NCI-H1092 (cell line): ENCODE measurements at places on chromosomes 12 and 14.

DNA sequence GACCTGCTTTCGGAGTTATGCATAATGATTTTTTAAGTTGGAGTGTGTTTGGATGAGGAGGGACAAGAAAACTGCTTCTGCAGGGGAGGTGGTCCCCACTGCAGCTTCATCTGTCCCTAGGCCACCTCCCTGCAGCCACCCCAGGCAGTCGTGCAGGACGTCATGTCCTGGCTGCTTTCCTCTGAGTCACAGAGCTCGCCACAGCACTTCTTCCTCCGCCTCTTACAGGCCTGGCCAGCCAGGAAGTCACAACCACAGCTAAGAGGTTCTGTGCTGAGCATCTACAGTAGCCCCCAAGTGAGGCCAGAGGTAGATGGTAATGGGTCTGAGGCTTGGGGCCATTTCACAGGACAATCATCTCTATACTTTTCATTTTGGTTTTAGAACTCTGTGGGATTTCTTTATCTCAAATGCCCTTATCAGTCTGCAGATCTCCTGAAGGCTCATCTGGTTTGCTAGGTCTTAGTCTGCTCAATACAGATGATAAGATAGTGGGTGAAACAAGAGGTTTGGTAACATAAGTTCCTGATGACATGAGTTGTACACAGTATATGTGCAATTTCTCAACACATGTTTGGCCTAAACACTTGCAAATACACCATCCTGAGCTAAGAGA is 106.4 kb downstream of the ARF6 start:
- no peak for DNase-seq

DNA sequence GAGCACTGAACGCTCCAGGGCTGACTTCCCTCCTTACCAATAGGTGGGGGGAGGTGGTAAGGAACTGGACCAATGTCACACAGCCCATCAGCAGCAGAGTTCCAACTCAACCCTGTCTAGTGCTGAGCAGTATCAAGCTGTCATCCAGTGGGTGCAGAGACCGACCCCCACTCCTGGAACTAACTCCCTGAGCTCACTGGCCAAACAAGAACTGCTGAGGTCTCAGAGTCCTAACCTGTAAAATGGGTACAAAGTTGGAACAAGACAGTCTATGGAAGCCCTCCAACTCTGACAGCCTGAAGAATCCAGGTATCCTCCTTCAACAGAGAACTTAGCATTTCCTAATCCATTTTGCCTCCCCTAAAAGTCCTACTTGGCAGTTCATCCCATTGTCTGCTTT is 91.1 kb upstream of the CLMN start:
- no peak for DNase-seq

DNA sequence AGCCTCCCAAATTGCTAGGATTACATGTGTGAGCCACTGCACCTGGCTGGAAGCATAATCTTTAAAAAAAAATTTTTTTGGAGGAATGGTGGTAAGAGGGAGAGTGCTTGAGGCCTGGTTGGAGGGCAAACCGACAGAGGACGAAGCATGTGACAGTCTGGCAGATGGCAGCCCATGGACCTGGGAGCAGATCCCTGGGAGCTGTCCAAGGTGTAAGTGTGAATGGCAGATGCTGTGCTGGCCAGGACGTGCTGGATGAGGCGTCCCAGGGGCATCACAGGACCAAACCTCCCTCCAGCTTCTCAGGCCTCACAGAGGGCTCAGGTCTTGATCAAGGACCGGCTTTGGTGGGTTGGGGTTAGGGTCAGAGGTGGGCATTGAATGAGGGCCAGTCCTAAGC is 128.4 kb upstream of the NCOR2 start:
- no peak for DNase-seq

- no peak for DNase-seq
Observed at GRCh38 chr12:8680533-8680932, 17.3 kb upstream of the RIMKLB start.

DNA sequence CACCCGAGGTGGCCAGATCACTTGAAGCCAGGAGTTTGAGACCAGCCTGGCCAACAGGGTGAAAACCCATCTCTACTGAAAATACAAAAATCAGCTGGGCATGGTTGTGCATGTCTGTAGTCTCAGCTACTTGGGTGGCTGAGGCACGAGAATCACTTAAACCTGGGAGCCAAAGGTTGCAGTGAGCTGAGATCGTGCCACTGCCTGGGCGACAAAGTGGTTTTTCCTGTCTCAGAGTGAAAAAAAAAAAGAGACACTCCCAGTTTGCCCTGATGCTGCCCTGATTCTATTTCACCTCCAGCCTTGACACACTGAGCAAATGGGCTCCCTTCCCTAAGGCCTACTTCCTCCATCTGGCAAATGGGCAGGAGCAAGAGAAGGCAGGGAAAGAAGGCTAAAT is 28.5 kb upstream of the PLEK2 start:
- DNase-seq, result no peak

- DNase-seq, result no peak
Observed at GRCh38 chr14:44135972-44136371, 371.1 kb downstream of the FSCB start.

- no peak for DNase-seq
Observed at GRCh38 chr12:88242571-88242925, 100.4 kb downstream of the TMTC3 start.

- no peak for DNase-seq
Observed at GRCh38 chr12:6183689-6184428, 16.3 kb upstream of the CD9 start.

DNA sequence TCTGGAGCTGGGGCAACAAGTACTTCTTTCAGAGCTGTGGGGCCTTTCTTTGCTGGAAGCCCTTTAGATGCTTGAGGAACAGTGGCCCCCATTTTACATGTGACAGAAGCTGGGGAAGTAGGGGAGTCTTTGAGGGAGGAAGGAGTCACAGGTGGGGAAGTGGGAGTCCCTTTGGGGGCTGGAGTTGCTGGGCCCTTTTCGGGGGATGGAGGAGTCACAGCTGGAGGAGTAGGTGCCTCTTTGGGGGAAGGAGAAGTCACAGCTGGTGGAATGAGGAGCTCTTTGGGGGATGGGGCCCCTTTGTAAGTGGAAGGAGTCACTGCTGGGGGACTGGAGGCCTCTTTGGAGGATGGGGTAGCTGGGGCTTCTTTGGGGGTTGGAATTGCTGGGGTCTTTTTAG is 8.6 kb downstream of the NACA start:
- no peak for DNase-seq

DNA sequence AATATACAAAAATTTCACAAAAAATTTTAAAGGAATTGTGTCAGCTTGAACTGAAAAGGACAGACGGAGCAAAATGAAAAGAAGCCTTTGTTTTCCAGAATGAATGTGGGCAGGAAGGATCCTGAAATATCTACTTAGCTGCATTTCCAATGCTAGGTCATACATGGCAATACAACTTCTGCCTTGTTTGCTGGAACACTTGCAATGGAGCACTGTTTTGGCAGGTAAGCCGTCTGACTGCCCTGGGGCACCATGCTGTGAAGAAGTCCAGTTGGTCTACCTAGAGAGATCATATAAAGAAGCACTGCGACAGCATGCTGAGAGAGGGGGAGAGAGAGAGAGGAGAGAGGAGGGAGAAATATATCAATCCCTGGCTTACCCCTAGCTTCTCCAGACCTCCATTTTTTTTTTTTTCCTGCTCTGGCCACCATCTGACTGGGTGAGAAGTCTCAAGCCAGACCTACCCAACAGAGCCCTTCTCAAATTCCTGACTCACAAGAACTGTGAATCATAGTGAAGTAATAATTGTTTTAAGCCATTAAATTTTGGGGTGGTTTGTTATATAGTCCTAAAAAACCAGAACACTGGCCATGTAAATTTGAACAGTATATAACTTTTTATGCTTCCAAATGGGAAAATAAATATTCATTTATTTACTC is 97.1 kb upstream of the PRICKLE1 start:
- DNase-seq, result no peak

- no peak for DNase-seq
Observed at GRCh38 chr12:32134101-32134888, 27.6 kb downstream of the BICD1 start.

DNA sequence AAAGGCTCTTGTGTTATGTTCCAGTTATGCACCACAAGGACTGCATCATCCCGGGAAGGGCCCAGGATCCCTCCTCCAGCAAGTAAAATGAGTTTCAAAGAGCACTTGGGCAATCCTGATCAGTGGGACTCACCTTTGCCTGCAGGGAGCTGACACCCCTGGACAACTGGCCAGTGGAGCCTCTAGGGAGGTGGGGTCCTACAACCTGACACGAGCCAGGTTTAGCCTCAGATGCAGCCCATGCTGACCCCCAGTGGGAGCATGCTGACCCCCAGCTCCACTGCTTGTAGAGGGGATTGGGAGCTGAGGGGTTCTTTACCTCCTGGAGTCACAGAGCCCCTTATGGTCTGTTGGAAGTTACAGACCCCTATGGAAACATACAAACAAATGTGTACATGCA is 365.8 kb downstream of the CACNA1C start:
- no peak for DNase-seq

- no peak for DNase-seq
Observed at GRCh38 chr12:86826051-86826450, 569.9 kb upstream of the MGAT4C start.

GRCh38 chr12:22029991-22030390 is 16.0 kb upstream of the CMAS start:
- no peak for DNase-seq

GRCh38 chr14:85214471-85214870 is 315.5 kb upstream of the FLRT2 start:
- no peak for DNase-seq

DNA sequence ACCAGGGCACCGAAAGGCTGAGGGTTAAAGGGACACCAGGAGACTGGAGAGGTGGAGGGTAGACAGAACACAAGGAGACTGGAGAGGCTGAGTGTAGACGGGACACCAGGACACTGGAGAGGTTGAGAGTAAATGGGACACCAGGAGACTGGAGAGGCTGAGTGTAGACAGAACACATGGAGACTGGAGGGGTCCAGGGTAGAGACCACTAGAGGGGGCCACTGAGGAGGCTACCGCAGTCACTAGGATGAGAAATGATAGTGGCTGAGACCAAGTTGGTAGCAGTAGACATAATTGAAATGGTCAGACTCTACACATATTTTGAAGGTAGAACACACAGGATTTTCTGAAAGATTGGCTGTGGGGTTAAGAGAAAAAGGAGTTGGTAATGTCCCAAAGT is 68.2 kb downstream of the PAH start:
- no peak for DNase-seq

DNA sequence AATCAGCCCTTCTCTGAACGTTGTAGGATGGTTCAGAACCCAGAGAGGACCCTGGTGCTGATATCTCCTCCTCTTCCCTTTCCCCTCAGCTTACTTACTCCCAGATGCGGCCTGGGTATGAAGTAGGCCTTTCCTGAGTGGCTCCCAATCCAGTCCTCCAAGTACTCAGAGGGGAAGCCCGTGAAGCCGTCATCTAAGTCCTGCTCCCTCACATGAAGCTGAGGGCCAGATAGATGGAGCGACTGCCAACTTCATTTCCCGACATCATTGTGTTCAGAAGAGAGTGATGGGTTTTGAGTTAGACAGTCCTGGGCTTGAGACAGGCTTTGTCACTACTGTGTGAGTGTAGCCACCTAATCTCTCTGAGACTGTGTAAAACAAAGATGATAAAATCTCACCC is 2.7 kb downstream of the APOLD1 start:
- DNase-seq, result no peak

DNA sequence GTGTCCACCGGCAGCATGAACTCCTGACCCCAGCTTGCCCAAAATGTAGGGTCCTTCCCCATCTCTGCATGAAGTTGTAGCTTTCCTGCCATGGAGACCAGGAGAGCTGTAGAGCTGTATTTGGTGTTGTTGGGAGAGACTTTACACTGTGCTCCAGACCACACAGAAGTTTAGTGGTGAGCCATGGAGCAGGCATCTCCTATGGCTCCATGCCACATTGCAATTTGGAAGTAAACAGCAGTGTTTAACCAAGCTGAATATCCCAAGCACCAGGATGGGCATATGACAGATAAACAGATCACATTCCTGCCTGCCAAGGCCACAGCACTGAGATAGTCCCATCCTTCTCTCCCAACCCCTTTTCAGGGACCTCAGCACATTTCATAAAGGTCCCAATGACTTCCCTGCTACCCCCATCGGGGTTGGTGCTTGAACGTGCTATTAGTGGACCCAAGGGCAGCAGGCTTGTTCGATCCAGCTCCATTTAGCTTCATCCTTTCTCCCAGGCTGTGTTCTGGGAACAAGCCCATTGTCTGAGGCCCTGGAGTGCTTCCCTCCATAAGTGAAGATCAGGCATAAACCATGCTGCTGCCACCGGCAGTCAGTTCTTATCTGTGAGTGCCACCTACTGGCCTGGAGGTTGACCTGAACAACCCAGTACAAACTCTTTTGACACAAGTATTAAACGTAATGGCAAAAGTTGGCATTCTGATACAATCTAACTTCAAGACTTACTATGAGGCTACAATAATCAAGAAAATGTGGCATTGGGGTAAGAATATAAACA is 172.3 kb upstream of the ATXN7L3B start:
- no peak for DNase-seq

DNA sequence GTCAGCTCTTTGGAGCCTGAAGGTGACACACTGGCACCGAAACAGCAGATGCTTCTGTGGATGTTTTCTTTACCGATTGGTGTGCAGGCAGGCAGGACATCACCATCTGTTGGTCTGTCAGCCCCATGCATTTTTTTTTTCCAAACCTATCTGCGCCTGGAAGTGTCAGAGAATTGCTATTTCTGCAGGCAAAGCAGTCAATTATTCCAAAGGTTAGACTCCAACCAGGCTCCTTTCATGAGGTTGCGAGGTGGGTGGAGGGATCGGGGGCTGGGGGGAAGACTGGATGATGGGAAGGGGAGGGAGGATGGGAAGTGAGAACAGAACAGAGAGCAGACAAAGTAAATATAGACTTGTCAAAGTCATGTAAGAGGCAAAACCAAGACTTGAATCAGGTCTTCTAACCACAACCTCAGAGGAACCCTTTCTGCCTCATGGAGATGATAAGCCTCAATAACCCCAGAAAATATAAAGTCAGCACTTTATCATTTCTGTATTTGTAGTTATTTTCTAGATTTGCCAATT is 117.7 kb downstream of the OTOGL start:
- no peak for DNase-seq

DNA sequence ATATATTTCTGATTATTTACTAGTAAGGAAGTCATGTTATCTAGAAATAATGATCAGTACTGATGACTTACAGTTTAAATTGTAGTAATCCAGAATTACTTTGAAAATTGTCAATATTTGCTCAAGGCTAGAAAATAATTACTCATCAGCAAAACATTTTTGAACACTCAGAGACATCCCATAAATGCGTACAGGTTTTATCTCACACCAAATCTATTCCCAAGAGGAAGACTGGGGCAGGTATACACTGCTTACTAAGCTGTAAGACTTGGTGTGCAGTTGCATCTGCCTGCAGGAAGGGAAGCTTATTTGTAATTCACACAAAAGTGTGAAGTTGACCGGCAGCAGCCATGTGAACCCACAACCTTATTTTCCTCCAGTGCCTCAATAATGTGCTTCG is 146.4 kb downstream of the CCER1 start:
- DNase-seq, result no peak
